Effector memory CD4-positive, alpha-beta T cell (primary cell): ENCODE measurements at places on chromosomes 16 and 17.
A peak's percentile ranks its signal among the peaks of the same experiment; 100 is the strongest.

DNA sequence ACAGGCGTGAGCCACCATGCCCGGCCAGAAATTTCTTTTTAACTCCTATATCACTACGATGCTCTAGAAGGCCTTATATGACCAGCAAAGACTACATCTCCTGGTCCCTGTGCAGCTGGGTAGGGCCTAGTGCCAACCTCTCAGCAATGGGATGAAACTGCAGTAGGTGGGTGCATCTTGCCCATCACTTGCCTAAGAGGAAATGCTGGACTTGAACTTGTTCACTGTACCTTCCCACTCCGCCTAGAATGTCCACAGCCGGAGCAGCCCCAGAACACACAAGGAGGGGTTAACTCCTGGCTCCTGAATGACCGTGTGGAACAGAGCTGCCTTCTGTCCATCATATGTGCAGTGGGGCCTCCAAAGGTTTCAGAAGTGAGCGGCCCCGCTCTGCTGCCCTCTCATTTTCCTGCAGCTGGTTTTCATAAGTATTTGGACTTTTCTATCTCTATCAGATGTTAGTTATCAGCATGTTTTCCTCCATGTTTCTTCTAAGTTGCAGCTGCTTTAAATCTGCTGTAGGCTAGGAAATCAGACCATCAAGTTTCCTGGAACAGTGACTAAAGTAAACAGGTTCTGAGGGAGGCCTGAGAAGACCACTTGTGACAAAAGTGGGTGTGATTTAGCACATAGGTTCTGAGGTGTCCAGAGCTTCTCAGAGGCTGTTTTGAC is 52.5 kb downstream of the WSB1 start:
- no peak for DNase-seq

DNA sequence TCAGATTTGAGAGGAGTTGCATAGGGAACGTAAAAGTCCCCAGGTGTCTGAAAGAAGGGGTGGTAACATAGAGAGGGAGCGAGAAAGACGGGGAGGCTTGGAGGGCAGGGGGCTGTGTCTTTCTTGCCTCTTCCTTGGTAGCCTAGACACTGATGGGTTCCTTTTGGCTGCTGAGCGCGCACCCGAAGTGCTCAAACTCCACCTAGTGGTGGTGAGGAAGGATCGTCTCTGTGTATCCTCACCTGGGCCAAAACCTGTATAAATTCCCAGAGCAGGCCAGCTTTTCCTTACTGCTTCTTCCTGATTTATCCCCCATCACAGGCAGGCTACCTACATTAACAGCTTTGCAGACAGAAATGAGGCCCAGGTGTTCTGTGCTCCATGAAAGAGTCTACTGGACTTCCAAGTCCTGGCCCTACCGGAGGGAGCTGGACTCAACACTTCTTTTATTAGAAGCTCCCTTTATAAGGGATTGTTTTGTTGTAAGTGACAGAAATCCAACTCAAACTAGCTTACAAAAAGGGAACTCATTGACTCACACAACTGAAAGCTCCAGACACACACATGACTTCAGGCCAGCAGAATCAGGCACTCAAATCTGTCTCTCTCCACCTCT is 5.5 kb upstream of the SLC25A35 start:
- peak; percentile 37 for DNase-seq

DNA sequence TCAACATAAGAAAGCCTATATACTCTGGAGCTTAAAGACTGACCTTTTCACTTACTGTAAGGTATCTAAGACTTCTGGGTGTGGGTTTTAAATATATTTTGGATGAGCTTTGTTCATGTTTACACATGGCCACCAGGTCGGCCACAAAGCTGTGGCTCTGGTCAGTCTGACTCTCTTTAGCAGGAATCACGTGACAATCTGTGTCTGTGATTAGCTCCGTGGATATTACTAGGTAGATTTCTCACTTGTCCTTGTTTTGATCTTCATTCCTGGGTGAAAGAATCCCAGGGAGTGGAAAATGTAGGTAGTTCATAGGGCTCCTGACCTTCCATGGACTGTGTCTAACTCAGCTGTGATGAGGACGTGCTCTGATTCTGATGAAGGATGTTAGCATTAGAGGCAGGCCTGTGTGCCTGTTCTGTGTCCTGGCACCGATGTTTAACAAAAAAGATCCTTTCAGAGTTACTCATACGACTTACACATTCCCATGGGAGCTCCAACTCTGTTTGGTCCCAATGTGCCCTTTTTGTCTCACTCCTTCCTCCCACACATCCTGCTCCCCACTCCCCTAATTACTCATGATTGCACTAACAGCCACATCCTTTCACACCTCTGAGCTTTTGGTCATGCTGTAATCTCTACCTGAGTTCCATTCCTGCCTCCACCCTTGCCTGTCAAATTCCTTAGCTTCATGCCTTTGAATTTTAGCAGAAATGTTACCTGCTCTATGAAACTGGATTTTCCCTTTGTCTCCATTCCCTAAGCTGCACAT is 425.1 kb downstream of the MAF start:
- no peak for DNase-seq

- no peak for DNase-seq
Observed at GRCh38 chr17:63940584-63940983, 8.5 kb upstream of the CD79B start.

DNA sequence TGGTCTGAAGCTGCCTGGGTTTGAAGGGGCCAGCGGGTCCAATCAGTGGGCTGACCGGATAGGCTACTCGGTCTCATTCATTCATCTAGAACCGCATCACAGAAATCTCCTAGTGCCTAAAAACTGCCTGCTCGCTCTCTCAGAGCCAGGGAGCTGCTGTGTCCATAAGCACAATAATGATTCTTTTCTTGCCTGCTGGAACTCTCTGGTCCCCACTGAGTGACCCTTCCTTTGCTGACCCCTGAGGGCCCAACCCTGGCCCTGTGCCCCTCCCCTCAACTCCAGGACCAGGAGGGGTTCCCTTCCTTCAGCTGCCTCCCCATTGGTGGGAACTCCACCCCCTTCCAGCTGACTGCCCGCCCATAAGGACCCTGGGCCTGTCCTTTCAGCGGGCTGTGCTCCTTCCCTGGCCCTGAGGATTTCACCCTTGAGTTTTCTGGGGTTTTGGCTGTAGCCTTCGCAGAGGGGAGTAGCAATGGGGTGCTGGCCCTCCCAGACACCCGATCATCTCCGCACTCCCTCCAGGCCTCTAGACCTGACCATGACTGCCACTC is 39.5 kb upstream of the DNAH9 start:
- no peak for DNase-seq
